ENCODE measurements at places on chromosomes 16 and 17.

DNA sequence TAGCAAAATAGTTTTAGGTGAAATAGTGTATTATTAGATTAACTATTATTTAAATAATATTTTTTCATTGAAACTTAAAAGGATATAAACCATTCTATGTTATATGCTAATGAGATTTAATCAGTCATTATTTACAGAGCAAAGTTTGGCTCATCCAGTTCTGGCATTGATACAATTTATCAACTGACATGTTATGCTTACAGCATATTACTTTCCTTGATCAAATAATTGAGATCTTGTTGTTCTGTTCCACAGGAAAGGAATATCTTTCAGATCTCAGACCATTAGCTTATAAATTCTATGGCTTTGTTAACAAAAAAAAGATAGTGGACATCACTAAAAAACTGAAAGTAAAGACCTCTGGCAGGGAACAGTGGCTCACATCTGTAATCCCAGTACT lies 403.0 kb downstream of the ZFHX3 start:
- no peak for DNase-seq

DNA sequence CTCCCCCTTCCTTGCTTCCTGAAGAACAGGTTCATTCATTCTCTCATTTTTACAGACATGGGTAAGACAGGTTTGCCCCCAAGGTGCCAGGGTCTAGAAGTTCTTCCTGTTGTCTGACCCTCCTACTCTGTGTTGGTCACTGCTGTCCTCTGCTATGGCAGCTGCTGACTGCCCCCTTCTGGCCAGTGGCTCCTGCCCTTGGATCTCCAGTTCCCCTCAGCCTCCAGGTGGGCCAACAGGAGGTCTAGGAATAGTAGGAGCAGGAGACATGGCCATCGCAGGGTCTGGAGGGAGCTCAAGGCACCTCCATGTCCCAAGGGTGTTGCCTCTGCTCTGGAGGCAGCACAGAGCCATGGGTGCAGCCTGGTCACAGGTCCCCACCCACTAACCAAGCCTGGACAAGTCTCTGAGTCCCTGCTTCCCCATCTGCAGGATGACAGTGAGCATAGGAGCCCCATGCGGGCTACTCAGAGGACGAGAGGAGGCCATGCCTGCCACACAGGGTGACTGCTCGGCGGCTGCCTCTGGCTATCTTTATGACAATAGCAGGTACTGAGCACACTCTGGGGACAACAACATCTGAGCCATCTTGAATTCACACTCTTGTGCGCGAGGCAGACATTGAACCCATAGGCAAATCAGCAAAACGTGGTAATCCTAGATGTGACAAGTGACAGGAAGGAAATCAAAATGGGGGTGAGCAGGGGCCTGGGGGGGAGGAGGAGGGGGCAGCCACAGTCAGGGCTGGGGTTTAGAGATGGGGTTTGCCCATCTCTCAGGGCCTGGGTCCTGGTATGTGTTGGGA lies 27.0 kb upstream of the NXPH3 start:
- DNase-seq: peak; percentile 64

DNA sequence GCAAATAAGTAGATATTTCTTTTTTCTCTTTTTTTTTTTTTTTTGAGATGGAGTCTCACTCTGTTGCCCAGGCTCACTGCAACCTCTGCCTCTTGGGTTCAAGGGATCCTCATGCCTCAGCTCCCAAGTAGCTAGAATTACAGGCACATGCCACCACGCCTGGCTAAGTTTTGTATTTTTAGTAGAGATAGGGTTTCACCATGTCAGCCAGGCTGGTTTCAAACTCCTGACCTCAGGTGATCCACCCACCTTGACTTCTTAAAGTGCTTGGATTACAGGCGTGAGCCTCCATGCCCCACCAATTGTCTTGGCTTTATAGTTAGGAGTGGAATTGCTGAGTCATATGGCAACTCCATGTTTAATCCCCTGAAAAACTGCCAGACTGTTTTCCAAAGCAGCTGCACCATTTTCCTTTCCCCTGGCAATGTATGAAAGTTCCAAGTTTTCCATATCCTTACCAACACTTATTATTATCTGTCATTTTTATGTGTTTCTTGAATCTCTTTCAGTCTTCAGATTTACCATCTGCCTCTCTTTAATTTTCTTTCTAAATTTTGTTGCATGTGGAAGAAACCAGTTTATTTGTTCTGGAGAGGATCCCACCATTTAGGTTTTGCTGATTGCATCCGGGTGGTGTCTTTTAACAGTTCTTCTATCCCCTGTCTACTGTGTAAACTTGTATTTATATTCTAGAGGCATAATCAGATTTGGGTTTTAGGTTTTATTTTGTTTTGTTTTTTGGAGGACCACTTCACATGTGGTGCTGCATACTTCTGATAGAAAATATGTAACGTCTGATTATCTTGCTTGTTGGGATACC lies 9.9 kb upstream of the CES3 start:
- DNase-seq: no peak

DNA sequence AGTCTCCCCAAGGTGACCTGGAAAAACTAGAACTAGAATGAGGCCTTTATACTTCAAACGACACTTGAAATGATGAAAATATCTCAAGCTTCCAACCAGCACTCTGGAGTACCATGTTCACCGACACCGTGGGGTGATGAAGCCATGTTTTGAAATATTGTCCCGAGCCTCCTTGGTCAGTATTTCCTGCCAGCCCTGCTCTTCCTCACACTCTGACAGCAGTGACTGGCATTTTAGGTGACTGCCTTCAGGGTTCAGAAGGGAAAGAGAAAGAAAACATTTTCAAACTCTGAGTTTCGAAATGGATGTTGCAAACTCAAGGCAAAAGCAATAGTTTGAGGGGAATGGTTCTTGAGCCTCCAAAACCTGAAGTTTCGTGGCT lies 39.3 kb upstream of the IRX6 start:
- no peak for DNase-seq

DNA sequence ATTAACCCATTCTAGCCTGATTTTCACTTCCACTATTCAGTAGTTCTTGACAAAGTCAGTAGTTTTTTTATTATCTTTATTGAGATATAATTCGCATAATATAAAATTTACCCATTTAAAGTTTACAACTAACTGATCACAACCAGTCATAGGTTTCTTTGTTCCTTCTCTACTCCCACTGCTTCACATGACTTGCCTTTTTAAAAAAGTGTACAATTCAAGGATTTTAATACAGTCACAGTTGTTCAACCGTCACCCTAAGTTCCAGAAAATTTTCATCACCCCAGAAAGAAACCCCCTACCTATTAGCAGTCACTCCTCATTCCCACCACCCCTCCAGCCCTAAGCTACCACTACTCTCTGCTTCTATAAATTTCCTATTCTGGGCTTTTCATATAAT lies 162.5 kb downstream of the TRIM37 start:
- no peak for DNase-seq
